ENCODE measurements at places on chromosomes 2 and 18.
A peak's percentile ranks its signal among the peaks of the same experiment; 100 is the strongest.

- no peak for DNase-seq
Observed at GRCh38 chr2:220348206-220348605, 720.8 kb downstream of the SLC4A3 start.

DNA sequence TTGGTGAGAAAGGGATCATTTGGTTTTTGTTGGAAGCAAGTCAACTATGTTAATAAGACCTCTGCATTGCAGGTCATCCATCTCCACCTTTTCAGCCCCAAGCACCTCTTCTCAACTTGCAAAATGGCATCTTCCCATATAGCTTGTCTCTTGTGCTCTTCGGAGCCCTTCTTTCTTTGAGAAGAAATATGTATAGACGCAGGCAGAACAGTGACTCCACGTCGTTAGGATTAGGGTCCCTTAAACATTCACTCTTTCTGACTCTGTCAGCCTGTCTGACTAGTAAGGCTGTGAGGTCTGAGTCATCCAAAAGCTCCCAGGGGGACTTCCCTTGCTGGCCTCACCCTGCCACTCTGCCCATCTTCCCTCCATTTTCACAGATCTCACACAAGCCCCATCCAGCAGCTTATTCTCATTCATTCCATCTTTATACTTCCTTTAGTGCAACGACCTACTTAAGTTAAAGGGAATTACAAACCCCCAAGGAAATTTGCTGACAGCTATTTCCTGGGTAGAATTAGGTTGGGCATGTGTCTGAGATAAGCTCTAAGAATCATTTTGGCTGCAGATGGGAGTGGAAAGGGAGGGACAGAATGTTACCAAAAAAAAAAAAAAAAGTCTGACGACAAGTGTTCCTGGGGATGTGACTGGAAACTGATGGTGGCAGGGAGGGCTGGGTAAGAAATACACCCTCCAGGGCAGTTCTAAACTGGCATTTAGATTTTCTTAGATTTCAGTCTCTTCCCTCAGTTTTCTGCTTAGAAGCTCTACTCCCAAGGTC, 37.7 kb upstream of the MEX3C start:
- no peak for DNase-seq

DNA sequence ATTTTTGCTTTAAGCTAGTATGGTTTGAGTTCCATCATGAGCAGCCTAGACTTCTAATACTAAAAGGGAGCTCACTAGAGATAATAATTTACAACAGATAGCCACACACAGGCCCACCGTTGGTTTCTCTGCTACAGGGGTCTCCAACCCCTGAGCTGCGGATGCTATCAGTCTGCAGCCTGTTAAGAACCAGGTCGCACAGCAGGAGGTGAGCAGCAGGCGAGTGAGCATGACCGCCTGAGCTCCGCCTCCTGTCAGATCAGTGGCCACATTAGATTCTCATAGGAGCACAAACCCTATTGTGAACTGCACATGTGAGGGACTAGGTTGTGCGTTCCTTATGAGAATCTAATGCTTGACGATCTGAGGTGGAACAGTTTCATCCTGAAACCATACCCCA, 150.6 kb downstream of the HRH4 start:
- no peak for DNase-seq

GRCh38 chr2:121524685-121525425, 5.8 kb upstream of the RNU4ATAC start:
- DNase-seq: no peak

DNA sequence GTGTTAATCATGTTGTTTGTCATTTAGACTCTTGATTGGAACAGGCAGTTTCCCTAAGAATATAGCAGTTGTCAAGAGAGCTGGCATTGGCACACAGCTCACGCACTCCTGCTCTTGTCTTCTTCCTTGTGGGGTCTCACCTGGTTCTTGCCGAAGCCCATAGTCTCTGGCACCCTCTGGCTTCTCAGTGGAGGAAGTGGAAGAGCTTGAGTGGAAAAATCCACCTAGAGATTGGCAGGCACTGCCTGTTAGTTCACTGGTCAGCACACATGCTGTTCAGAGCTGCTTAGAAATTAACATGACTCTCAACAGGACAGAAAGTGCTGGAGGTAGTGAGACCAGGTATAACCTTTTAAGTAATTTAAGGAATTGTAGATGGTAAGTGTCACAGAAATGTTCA, 28.3 kb downstream of the SCTR start:
- no peak for DNase-seq

DNA sequence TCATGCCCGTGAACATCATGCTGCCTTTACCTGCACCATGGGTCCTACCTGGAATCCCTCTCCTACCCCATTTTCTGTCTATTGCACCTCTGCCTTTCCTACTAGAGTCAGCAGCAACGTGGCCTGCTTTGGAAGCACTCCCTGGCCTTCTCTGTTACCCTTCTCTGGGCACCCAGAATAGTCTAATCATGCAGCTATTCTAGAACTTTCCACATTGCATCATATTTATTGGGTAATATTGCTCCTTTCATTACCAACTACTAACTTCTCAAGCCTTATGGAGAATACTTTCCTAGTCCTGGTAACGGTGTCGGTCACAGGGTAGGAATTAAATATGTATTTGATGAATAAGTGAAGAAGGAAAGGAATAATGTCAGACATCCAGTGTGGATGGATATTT, 33.3 kb upstream of the CREG2 start:
- no peak for DNase-seq

- no peak for DNase-seq
Observed at GRCh38 chr18:23357996-23358594, 95.0 kb upstream of the RIOK3 start.

DNA sequence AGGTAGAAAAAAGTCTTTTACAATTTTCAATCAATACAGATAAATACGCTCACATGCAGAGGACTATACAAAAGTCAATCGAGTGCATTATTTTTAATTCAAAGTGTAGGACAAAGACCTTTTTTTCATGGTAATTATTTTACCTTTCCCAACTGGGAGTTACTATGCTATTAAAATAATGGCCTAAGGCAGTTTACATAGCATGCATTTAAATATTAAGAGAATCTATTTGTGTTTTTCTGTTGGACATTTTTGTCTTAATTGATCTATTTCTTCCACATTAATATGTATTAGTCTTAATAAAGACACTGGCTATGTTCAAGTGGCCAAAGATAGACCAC, 130.2 kb upstream of the MAP3K20 start:
- DNase-seq: no peak

- DNase-seq: no peak
Observed at GRCh38 chr2:44935729-44936098, 5.8 kb upstream of the SIX3 start.

- DNase-seq: no peak
Observed at GRCh38 chr2:57549642-57550102, 496.9 kb upstream of the VRK2 start.

GRCh38 chr18:51255693-51256092, 58.2 kb upstream of the MEX3C start:
- no peak for DNase-seq

DNA sequence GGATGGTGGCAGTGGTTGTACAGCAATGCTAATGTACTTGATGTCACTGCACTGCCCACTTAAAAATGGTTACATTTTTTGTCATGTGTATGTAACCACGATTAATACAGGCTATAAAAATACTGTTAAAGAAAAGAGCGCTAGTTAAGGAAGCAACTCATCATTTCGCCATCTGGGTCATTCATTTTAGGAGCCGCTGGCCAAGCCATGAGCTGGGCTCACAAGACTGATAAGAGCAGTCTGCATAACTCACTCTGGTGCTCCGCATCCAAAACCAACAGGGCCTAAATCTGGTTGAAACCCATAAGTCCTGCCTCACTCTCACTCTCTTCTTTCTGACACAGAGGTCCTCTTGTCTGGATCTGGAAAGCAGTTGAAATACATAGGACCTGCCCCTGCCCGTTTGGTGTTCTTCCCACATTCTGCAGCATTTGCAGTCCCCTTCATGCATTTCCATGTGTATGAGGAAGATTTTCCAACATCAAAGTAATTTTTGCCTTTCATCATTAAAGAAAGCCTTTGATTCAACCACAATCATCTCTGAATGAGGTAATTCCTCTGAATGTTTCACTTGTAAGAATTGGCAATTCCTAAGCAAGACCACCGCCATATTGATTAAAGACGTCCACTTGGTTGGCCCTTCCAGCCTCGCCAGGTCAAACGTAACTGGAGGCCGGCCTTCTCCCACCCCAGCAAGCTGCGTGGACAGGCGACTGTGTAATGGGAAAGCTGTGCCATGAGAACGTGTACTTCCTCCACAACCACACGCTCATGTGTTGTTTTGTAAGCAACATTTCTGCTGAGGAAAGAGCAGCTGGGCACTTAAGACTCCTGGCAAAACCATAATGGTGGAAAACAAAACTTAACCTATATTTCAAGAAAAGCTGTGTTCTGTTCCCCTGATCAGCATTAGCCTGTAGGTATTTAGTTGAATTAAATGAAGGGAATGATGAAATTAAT, 112.2 kb downstream of the VAPA start:
- DNase-seq: no peak

GRCh38 chr2:135475128-135475527, 55.9 kb downstream of the ZRANB3 start:
- no peak for DNase-seq

- no peak for DNase-seq
Observed at GRCh38 chr2:164102366-164102765, 366.6 kb upstream of the FIGN start.

DNA sequence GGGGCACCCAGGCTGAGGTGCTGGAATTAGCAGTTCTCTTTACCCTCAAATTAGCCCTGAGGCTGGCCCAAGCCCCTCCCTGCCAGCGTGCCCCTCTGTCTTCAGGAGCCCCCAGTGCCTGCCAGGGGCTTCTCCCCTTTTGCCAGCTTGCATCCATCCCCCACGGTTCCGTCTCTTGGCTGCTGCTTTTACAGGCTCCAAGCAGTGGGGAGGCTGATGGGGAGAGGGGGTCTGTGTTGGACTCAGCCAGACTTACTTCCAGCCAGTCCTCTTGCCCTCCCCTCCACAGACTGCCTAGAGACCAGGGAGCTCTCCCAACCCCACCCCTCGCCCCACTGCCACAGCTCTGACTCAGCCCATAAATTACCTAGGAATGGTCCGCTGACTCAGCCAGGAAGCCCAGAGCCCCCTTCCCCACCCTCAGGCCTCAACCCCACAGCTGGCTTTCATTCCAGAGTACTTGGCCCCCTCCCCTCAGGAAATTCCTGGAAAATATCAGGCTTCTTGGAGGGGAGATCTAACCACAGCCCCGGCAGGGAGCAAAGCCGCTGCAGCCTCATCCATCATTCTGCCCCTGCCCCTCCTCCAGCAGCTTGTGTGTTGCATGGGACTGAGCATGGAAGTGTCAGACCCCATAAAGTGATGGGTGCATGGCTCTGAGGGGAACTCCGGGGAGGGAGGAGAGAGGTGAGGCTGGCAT, 184.6 kb downstream of the ZFP36L2 start:
- peak; percentile 83 for DNase-seq

DNA sequence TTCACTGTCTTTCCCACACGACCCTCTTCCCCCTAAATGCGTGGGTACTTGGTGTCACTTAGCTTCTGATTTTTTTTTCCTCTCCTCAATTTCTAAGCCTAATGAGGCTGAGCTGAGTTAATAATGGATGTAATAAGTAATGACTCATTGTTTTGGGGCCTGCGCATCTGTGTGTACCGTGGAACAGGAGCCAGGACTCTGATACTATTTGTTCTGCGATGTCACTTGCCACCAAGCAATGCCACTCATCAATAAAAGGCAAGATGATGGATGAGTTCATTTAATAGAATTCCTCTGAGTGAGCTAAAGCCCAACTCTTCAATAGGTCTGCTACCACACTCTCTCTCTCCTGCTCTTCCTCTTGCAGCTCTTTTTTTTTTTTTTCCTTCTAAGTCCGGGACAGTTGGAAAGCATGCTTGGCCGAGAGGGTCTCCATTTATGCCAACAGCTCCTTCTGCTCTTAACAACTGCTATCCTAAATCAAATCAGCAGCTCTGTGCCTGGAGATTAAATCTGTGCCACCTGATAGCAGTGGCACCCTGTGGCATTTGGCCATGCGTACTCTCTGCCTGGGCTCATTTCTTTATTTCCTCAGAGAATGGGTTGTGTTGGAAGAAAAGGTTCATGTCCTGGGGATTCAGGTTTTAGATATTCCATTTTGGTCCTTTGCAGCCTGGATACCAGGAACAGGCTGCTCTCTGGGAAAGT, 1284.2 kb upstream of the PIK3C3 start:
- no peak for DNase-seq

GRCh38 chr18:62413206-62413605, 88.1 kb downstream of the TNFRSF11A start:
- no peak for DNase-seq

- DNase-seq: no peak
Observed at GRCh38 chr2:219803294-219803693, 175.9 kb downstream of the SLC4A3 start.

DNA sequence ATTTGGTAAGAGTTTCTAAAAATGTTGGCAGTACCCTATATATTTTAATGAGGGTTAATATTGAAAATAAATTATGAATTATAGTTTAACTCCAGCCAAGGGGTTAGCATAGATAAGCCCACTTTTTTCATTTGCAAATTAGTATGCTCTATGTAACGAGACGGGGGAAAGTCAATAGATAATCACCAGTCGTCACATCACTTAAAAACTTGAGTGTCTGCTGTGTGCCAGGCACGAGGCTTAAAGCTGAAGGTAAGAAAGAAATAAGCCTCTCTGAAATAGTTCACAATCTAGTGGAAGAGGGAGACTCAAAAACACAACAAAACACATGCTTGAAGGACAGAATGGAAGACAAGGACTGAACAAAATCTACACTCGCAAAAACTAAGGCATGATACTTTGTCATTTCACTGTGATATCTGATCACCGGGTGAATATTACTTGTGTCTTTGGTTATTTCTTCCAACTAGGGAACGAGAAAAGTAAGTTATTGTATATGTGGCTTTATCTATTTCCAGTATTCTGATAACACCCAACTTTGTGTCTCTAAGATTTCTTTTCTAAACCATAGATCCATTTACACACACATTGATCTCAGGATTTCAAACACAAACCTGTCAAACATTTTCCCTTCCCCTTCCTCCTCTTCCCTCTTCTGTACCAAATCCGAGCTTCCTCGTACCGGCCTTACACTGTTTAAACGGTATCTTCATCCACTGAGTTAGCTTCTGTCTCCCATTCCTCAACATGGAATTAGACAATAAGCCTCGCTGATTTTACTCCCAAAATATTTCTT, 199.1 kb downstream of the PIEZO2 start:
- no peak for DNase-seq

DNA sequence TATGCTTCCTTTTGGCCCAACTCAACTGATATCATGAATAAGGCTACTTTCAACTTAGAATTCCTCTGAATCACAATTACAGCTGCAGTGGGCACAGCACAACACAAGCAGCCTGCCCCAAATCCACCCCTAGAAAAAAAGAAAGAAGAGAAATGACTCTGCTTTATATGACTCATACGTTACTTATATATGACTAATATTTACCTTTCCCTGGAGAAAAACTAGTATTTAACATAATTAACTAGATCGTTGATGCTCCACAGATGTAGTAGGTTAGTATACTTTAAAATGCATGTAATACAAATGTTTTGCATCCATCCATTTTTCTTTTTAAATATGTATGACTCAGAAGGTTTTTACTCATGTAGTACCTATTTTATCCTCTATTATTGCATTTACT, 133.3 kb upstream of the UNC80 start:
- peak; percentile 42 for DNase-seq

- DNase-seq: no peak
Observed at GRCh38 chr2:32735348-32735747, 107.5 kb downstream of the TTC27 start.

GRCh38 chr18:3624935-3625741, 175.2 kb downstream of the TGIF1 start:
- peak; percentile 55 for DNase-seq
